ENCODE measurements at places on chromosomes 7 and 10.

GRCh38 chr10:13163859-13164258, 2.5 kb downstream of the MCM10 start:
- DNase-seq, result no peak

DNA sequence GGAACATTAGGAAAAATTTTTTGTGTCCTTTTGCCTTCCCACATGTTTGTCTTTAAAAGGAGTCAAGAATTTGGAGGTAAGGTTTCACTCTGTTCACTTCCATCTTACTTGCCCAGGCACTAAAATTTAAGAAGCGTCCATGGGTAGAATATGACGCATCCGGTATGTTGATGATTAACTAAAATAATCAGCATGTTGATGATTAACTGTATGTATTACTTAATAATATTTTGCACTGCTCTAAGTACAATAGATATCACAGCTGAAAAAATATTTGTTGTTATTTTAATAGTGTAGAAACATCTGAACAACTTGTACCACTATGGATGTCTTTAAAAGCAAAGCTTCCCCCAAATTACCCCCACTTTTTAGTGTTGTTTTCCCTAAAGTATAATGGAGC, 11.5 kb downstream of the ANKRD22 start:
- DNase-seq, result no peak

GRCh38 chr10:48589266-48589665, 15.6 kb downstream of the ARHGAP22 start:
- DNase-seq, result no peak

GRCh38 chr7:140232957-140233917, 56.5 kb upstream of the KDM7A start:
- DNase-seq, result no peak

DNA sequence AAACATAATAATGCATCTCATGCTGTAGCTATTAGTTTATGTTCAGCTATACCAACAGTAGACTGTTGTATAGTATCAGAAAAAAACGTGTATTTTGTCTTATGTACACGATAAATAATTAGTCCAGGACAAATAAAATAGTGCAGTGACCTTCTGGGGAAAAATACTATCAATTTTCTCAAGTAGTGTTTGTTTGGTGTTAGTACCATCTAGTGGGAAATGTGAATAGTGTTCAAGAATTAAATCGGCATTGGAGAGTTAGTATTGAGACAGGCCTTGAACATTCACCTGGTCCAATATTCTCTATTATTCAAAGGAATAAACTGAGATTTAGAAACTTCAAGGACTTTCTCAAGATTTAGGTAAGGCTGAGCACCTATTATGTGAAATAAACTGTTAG, 21.7 kb upstream of the OR2A5 start:
- no peak for DNase-seq

GRCh38 chr7:100900978-100901377, 5.3 kb upstream of the ACHE start:
- no peak for DNase-seq

GRCh38 chr7:23469150-23469960, 936 bp downstream of the IGF2BP3 start:
- DNase-seq, result peak; percentile 12

- peak; percentile 8 for DNase-seq
Measured at GRCh38 chr7:36777062-36777461, 52.8 kb upstream of the AOAH start.

- DNase-seq, result no peak
Measured at GRCh38 chr7:112020800-112021199, 185.4 kb downstream of the DOCK4 start.

DNA sequence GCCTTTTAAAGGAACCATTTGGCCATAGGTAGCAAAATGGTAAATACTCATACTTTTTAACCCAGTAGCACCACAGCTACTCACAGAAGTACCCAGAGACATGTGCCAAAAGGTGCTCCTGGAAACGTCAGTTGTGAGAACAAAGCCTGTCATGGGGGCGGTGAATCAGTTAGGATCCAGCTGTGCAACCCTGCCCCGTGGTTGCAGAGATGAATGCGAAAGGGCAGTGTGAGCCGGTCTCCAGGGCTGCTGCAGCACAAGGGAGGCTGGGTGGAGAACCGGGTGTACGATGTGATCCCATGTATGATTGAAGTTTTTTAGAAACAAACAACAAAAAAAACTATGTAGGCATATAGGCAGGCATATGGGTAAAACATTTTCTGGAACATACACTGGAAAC, 1.3 kb upstream of the LRRC18 start:
- no peak for DNase-seq
